CD4-positive, alpha-beta T cell treated with Interleukin-17A for 1 hour (primary cell): ENCODE measurements at places on chromosomes 4 and X.

DNA sequence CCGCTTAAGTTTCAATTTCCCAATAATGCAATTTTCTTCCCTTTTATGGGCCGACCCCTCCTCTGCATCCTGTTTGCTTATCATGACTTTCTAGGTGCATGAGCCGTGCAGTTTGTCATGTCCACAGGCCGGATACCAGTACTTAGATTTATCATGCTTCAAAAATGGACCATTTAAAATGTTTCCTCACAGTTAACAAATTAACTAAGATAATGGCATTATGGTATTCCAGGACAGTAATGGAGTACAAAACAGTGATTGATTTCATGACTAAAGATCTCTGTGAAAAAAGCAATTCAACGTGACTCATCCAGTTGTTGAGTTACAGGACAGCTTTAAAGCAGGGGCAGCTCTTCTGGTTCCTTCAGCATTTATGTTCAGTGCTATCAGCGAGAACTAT, 23.0 kb downstream of the SNX25 start:
- DNase-seq: no peak

GRCh38 chr4:93777081-93777460, 51.5 kb upstream of the ATOH1 start:
- no peak for DNase-seq

GRCh38 chrX:109926743-109927662, 75.9 kb upstream of the TMEM164 start:
- no peak for DNase-seq

- no peak for DNase-seq
These were observed 46.3 kb upstream of the BCLAF3 start for GRCh38 chrX:20037186-20037585.

- no peak for DNase-seq
These were observed 297.8 kb downstream of the ANK2 start for GRCh38 chr4:113347245-113347644.
